ENCODE measurements at places on chromosomes 16 and 17.

DNA sequence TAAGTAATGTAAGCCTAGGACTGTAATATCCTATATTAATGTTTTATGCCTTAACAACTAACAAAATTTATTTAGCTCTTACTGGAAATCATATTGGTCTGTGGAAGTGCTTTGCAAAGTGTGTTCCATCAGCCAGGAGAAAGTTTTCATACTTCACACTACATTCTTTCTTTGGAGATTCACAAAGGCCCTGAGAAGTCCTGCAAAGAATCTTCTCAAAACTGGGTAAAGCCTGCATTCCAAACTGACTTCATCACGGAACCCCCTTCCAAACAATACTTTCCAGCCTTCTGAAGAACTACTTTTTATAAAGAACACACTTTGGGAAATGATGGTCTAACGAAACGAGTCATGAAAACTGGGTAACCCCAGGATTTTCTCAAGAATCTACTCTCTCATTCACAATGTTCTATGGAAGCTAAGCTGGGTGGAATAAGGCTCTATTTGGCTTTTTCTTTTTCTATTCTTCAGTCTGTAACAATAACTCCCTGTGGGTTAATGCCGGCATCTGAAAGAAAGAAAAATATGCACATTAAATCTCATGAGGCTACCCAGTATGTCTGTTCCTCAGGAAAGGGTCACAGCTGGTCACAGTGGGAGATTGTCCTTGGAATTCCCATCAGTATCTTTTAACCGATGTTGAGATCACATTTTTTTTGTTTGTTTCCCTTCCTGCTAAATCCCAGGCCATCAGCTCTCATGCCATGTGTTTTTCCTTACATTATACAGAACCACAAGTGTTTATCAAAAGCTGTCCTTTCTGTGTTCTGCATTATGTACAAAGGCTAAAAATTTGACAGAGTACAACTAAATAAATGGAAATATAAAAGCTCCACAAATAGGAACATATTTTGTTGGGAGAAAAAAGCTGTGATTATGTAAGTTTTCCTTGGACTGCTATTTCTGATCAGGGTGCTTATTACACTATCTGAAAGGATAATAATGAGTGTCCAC lies 12.8 kb upstream of the AKAP1 start:
- DNase-seq: no peak

- no peak for DNase-seq
These were observed 96.1 kb upstream of the CBX4 start for GRCh38 chr17:79935197-79935885.

GRCh38 chr17:59423137-59423724 lies 91.8 kb downstream of the YPEL2 start:
- no peak for DNase-seq

GRCh38 chr17:70563281-70563820 lies 394.0 kb downstream of the KCNJ2 start:
- DNase-seq: no peak

- DNase-seq: no peak
These were observed 77.4 kb upstream of the CCL2 start for GRCh38 chr17:34177642-34178041.

DNA sequence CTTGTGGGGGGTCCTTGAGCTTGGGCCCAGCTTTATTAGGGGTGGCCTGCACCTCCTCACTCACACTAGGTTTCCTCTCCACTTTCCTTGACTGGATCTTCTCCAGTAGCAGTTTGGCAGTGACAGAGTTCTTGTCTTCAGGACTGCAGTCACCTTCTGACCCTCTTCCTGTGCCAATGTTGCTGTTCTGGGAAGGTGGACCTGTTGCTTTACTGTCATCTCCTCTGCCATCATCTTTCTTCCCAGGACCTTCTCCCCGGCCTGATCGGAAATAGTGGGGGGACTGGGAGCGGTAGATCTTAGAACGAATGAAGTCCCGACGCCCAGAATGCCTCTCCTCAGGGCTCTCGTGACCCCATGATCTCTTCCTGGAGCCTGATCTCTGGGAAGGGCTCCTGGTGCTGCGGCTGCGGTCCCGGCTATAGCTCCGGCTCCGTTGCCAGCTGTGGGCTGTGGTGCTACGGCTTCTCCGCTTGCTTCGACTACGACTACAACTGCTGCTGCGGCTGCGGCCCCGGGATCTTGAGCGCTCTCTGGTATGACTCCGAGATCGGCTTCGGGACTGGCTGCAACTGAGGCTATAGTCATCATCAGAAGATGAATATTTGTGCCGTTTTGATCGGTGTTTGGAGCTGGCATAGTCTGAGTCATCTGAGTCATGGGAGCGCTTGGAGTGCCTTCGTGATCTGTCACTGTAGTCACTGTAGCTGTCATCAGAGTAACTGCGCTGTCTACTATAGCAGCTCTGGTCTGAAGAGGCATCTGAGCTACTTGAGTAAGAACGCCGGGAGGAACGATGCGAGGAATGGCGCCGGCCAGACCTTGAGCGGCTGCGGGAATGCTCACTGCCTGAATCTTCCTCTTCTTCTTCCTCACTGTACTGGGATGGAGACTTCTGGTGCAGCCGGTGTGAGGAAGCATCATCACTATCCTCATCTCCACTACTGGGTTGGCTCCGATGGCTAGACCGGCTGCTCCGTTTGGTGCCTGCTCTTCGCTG lies 9.5 kb upstream of the ITGA2B start:
- no peak for DNase-seq

- DNase-seq: no peak
These were observed 314.5 kb downstream of the SEC14L1 start for GRCh38 chr17:77455111-77455890.

- no peak for DNase-seq
These were observed 23.6 kb upstream of the YWHAE start for GRCh38 chr17:1423456-1424135.

GRCh38 chr17:29146369-29146972 lies 33.7 kb downstream of the MYO18A start:
- DNase-seq: no peak

- DNase-seq: no peak
These were observed 52.4 kb upstream of the ALOX12 start for GRCh38 chr17:6943406-6943805.

- no peak for DNase-seq
These were observed 290.5 kb downstream of the HAPSTR1 start for GRCh38 chr16:9381905-9382304.

DNA sequence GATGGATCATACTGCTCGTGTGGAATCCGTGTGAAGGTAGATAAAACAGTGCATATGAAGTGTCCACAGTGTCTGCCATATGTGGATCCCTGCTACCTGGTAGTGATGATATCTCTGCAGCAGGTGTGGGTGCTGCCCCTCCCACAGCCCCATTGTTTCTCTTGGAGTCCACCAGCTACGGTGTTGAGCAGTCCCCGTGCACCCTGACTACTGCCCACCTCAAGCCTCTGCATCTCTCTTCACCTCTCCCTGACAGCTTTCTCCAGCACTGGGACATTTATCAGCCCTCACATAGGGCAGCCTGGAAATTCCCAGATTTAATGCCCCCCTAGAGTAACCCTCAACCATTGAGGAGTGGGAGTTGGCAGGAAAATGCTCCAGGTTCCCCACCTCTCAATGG lies 244.7 kb downstream of the IRF8 start:
- no peak for DNase-seq

- DNase-seq: no peak
These were observed 46.3 kb downstream of the SNX11 start for GRCh38 chr17:48153691-48154358.

DNA sequence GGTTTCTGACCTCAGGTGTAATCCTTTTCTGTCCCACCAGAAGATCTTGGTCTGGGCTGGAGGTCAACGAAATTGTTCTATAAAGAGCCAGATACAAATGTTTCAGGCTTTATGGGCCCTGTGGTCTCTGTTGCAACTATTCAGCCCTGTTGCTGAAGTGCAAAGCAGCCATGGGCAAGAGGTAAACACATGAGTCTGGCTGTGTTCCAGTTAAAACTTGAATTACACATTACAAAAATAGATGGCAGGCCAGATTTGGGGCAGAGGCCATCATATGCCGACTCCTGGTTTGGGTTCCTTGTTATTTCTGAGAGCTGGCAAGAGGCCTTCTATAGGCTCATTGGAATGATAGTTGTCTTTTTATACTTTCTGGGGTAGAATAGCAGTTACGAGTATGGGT lies 114.4 kb downstream of the SDR42E1 start:
- DNase-seq: no peak

GRCh38 chr16:11627822-11628457 lies 40.3 kb upstream of the SNN start:
- no peak for DNase-seq

- no peak for DNase-seq
These were observed 23.0 kb downstream of the NSMCE1 start for GRCh38 chr16:27245276-27246172.

DNA sequence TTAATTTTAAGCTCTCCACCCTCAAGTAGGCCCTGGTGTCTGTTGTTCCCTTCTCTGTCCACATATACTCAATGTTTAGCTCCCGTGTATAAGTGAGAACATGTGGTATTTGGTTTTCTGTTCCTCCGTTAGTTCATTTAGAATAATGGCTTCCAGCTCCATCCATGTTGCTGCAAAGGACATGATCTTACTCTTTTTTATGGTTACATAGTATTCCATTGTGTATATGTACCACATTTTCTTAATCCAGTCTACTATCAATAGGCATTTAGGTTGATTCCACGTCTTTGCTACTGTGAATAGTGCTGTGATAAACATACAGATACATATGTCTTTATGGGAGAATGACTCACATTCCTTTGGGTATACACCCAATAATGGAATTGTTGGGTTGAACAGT lies 111.4 kb upstream of the NACA2 start:
- DNase-seq: no peak

DNA sequence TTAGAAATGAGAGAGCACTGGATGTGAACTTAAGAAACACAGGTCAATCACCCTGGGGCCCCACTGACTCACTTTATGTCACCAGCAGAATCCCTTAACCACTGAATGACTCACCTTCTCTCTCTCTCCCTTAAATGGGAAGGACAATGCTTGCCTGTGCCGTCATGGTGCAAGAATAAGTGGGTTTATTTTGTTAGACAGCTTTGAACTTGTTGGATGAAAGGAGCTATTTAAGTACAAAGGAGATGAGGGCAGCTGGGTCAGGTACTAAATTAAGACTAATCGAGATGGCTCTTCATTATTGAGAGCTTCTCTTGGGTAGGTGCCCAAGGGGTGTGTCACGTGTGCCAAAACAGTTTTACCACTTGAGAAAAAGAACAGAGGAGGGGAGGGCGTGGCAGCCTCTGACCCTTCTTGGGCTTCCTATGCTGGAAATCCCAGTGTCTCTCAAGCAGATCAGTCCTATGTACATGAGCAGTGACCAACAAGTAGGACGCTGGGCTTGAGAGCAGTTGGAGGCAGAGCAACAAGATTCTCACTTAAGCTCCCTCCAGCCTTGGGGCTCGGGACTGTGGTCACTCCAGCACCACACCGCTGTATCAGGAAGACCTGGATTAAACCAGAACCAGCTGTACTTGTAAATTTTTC lies 6.7 kb upstream of the KRT31 start:
- DNase-seq: no peak

DNA sequence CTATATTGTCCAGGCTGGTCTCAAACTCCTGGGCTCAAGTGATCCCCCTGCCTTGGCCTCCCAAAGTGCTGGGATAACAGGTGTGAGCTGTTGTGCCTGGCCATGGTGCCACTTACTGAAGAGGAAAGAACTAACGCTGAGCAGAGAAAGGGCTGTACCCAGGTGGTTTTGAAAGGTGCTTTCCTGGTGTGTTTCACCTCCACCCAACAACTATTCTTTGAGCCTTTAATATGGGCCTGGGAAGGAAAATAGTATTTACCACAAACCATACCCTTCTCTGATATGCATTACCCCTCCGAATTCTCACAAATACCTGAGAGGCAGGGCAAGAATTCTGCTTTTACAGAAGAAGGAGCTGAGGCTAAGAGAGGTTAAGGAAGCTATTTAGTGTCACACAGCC lies 24.8 kb downstream of the KPNA2 start:
- no peak for DNase-seq

- no peak for DNase-seq
These were observed 1.4 kb upstream of the QRICH2 start for GRCh38 chr17:76309461-76309860.

- no peak for DNase-seq
These were observed 2.9 kb upstream of the COASY start for GRCh38 chr17:42559075-42559474.

DNA sequence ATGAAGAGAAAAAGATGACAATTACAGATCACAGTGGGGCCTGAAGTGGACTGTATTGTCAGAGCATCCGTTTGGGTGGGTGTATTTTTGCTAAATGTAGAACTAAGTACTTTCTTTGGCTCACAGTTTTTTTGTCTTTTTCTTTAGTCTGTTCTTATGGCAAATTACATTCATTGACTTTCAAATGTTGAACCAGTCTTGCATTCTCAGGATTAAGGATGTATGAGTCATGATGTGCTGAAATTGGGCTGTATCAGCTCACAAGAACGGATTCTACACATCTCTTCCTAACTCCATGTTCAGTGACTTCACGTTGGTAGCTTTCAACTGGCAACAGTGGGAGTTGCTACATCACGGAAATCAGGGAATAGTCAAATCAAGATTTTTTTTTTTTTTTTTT lies 66.5 kb downstream of the TEX2 start:
- no peak for DNase-seq

- DNase-seq: no peak
These were observed 2.0 kb upstream of the UNKL start for GRCh38 chr16:1416521-1416941.

DNA sequence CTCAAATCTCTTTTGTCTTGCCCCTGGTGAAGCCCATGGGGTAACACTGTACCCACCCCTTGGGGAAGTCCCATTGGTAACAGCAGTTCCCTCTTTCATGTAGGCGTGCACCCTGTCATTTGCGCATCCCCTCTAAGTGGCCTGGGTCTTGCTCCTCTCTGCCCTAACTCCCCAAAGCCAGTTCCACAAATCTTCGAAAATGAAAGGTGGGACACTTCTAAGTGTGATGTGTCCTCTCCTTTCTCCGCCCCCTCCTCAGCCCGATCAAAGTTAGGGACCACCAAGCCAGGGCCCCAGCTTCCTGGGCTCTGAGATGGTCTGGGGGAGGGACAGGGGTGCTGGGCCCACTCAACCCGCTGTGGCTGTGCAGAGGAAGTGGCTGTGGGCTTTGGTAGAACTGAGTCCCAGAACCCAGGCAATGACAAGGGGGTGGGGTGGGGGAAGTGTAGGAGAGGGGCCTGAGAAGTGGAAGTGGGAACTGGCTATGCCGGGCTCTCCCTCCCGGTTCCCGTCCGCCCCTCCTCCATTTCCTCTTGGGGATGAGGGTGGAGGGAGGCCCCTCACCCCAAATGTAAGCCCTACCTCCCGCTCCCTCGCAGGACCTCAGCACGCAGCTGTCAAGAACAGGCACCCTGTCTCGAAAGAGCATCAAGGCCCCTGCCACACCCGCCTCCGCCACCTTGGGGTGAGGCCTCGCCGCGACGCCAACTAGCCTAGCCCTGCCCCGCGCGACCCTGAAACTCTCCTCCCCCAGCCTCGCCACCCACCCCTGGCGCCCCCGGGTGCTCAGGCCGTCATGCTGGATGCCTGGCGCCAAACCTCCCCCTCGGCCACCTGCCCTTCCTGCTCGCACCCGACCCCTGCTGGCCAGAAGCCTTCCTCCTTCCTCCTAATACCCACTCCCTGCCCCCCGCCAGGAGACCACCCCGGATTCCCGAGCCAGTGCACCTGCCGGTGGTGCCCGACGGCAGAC lies 8.7 kb downstream of the ABI3 start:
- no peak for DNase-seq
